ENCODE measurements at places on chromosomes 4 and X. TPM values are rescaled to one million over a fixed set of nuclear protein-coding genes. Genes with fewer than 3 reads are reported as not detected.

Gene GAGE12F
- not detected for total RNA-seq

Gene GABRA4
- total RNA-seq, result 0.12 TPM

Gene TCEAL8
- total RNA-seq, result 71.6 TPM

Gene KIF4A
- total RNA-seq, result 7.6 TPM

Gene TMEM144
- total RNA-seq, result 5.7 TPM

Gene TRIM2
- 113 TPM for total RNA-seq

Gene PRDM5
- 27.0 TPM for total RNA-seq

Gene SLC9A7
- 7.9 TPM for total RNA-seq

Gene CDX4
- not detected for total RNA-seq

Gene VSIG4
- 14.5 TPM for total RNA-seq

Gene ATP2B3
- total RNA-seq, result 0.12 TPM

Gene STATH
- total RNA-seq, result not detected

Gene SPANXC
- not detected for total RNA-seq

Gene YIPF7
- 0.53 TPM for total RNA-seq

Gene PNMA6A
- total RNA-seq, result 6.7 TPM

Gene BANK1
- total RNA-seq, result 1.9 TPM

Gene PRSS12
- 10.8 TPM for total RNA-seq

Gene KIAA1210
- 4.1 TPM for total RNA-seq

Gene QDPR
- 37.7 TPM for total RNA-seq

Gene MGAT4D
- not detected for total RNA-seq

Gene MAGED4B
- 35.8 TPM for total RNA-seq

Gene TMPRSS11E
- total RNA-seq, result 0.18 TPM

Gene ALAS2
- 197 TPM for total RNA-seq

Gene LANCL3
- 0.99 TPM for total RNA-seq

Gene TCEAL6
- not detected for total RNA-seq

Gene RNF128
- total RNA-seq, result 7.6 TPM

Gene NAA11
- not detected for total RNA-seq

Gene IL13RA1
- total RNA-seq, result 35.6 TPM

Gene CXorf49
- total RNA-seq, result not detected

Gene SPANXA2
- total RNA-seq, result not detected

Gene CT45A3
- total RNA-seq, result 0.18 TPM

Gene GAGE1
- not detected for total RNA-seq

Gene PRRG1
- 18.2 TPM for total RNA-seq

Gene SPON2
- 49.7 TPM for total RNA-seq

Gene USP26
- not detected for total RNA-seq

Gene LDOC1
- 22.8 TPM for total RNA-seq

Gene ZMAT1
- total RNA-seq, result 7.1 TPM

Gene SLC9B2
- total RNA-seq, result 15.2 TPM

Gene TLR2
- 13.3 TPM for total RNA-seq

Gene SPACA5
- total RNA-seq, result not detected

Gene RBMXL3
- not detected for total RNA-seq

Gene UVSSA
- 14.5 TPM for total RNA-seq

Gene MAOA
- total RNA-seq, result 14.7 TPM

Gene SHOX
- 0.06 TPM for total RNA-seq

Gene DCAF12L1
- total RNA-seq, result 8.2 TPM

Measured in metanephros (tissue), 2 donors.